T-helper 22 cell (primary cell): ENCODE measurements at places on chromosomes 11 and 22.

DNA sequence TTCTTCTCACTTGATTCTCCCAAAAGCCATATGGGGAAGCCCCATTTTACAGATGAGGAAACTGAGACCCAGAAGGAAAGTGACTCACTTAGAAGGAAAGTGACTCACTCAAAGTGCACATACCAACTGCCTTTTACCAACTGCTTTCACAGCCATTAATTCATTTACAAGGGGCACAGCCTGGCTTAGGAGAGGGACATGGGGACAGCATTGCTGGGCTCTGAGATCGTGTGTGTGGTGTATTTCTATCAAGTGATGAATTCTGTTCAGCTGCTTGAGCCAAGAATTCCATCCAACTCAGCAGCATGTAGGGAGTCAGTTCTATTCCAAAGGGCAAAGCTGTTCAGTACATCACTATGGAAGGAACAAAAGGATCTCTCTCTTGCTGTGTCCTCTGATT is 23.5 kb upstream of the PAK1 start:
- DNase-seq: no peak

GRCh38 chr11:99766811-99767210 is 746.1 kb downstream of the CNTN5 start:
- no peak for DNase-seq

DNA sequence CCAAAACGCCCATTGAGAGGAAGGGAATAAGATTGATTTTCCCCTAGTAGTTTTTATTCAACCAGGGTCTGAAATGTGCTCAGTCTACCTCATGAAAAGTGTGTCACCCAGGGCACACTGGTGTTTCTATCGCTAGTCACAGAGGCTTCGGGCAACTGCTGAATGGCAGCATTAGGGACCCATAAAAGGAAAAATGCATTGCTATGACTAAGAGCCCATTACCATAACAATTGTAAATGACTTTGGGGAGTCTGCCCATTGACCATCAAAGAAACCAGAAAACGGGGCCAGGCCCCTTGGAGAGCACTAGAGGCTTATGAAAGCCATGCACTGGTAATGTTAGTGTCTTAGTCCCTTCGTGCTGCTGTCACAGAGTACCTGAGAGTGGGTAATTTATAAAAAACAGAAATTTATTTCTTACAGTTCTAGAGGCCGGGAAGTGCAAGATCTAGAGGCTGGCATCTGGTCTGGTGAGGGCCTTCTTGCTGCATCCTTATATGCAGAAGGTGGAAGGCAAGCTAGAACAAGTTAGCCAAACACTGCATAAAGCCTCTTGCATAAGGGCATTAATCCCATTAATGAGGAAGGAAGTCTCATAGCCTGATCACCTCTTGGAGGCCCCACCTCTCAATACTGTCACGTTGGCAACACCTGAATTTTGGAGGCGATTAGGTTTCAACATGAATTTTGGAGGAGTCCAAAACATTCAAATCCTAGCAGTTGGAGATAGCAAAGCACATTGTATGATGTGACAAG is 306.7 kb downstream of the ST3GAL4 start:
- DNase-seq: no peak

- DNase-seq: no peak
Measured at GRCh38 chr22:26453812-26454500, 24.9 kb downstream of the ASPHD2 start.

DNA sequence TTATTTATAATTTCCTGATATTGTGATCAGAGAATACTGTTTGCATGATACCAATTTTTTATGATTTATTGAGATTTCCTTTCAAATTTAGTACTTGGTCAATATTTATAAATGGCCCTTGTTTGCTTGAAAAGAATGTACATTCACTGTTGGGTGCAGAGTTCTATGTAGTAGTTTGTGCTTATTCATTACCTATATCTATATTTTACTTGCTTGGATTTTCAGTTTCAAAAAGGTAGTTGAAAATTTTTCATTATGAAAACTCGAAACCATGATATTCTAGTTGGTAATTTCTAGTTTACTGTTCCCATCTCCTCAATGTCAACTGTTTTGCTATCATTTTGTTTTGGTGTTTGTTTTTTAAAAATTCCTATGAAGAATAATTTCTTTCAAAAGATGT is 155.7 kb downstream of the AASDHPPT start:
- DNase-seq: no peak

DNA sequence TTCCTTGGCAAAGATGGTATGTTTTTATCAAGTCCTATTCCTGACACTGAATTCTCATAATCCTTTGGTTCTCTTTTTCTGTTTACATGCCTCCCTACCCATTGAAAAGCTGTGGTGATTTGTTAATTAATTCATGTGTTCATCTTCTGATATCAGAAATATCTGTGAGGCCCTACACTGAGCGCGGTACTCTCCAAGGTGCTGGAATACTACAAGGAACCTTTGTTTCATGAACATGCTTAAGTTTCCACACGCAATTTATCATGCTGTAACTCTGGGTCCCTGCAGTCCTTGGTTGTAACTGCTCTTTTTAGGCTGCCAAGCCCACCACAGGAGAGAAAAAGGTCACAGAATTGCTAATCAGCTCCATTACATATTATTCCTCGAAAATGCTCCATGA is 331.8 kb downstream of the FAT3 start:
- DNase-seq: no peak

DNA sequence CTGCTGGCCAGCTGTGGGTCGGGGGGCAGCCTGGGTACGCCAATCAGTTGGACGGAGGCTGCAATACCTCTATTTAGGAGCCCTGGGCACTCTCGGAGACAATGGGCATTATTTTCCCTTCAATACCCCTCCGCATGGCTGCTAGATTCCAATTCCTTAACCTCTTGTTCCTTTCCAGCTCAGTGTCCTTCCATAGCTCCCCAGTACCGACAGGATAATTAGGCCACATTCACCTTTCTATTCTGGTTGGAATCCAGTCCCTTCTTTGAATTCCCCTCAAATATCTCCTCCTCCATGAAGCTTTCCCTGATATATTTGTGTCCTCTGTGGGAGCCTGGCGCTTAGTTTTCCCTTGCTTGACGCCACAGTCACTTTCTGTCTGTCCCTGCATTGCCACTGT is 4.2 kb upstream of the BIK start:
- DNase-seq: no peak
